Activated T-helper 1 cell treated with Interleukin-2 at 50 U/mL for 16 hours (primary cell): ENCODE measurements at places on chromosomes 7 and 10.

GRCh38 chr7:29038463-29038862 lies 80.3 kb upstream of the TRIL start:
- no peak for DNase-seq

GRCh38 chr10:67262675-67263074 lies 336.8 kb downstream of the LRRTM3 start:
- no peak for DNase-seq

DNA sequence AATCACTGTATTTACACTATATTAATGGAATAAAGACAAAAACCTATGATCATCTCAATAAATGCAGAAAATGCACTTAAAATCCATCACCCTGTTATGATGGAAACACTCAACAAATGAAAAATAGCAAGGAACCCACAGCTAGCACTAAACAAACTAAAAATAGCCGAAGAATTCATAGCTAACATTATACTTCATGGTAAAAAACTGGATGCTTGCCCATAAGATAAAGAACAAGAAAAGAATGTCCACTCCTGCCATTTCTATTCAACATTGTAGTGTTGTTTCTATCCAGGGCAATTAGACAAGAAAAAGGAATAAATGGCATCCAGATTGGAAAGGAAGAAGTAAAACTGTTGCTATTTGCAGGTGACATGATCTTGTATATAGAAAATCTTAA lies 142.1 kb downstream of the STK31 start:
- DNase-seq = no peak

DNA sequence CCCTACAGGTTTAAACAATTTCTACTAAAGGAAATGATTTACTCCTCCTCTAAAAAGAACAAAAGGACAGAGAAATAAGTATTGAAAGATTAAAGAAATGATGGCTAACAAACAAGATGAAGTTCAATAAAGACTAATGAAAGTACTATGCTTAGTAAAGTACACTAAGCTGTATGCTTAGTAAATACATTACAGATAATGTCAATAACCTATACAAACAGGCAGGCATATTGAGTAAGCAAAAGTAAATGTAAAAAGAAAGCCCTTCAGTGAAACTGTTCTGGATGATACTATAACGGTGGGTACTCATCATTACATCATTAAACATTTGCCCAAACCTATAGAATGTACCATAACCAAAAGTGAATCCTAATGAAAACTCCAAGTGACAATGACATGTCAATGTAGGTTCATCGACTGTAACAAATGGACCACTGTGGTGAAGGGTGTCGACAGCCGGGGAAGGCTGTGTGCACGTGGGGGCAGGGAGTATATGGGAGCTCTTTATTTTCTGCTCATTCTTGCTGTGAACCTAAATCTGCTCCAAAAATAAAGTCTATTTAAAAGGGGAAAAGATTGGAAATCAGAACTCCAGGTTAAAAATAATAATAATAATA lies 34.0 kb downstream of the CYTH3 start:
- DNase-seq = no peak

DNA sequence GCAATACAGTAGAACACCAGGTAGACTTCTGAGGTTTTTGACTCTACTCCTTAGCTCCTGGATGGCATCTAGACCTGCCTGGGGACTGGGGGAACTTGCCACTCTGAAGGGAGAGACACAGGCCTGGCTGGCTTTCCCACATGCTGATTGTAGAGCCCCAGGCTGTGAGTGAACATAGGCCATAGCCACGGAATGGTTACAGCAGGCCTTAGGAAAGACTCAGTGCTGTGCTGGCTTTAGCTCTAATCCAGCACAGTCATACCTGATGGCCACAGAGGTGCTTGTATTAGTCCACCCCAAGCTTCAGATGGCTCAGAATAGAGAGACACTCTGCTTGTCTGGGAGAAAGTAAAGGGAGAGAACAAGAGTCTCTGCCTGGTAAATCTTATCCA lies 35.0 kb upstream of the ARHGAP12 start:
- DNase-seq = no peak

DNA sequence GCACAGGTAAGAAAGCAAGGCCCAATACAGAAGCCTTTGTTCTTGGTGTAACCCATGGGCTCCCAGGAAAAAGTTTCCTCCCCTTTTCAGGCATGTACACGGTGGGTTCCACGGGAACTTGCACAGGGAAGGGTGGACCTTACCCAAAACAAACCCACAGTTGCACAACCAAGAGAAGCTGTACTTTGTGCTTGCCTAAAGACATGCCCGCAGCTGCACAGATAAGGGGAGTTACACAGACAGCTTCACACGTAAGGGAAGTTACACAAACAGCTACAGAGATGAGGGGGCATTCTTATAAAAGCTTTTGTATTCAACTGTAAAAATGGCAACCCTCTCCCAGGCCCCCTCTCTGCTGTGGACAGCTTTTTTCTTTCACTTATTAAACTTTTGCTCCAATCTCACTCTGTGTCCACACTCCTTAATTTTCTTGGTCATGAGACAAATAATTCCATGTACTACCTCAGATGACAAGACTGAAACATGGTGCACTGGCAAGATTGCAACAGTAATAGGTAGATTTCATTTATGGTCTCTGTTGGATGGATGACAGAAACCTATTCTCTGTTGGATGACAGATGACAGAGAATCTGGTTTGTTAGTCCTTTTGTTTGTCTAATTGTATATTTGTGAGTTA lies 72.9 kb downstream of the ATE1 start:
- no peak for DNase-seq

- no peak for DNase-seq
Observed at GRCh38 chr7:37817996-37818720, 30.2 kb upstream of the NME8 start.
